Glomerular endothelial cell (primary cell): ENCODE measurements at places on chromosomes 2 and 18. TPM values are rescaled to one million over a fixed set of nuclear protein-coding genes. Genes with fewer than 3 reads are reported as not detected.

The CRYGB gene
- total RNA-seq = not detected in 2 replicates

The PJVK gene
- total RNA-seq = 0.15 and 3.4 TPM in 2 replicates

The RAX gene
- total RNA-seq = not detected in 2 replicates

The CCDC74B gene
- 1.2 and 2.2 TPM in 2 replicates for total RNA-seq

The FAM110C gene
- 0.34 TPM in 1 of 2 replicates, not detected in the other for total RNA-seq

The DSC1 gene
- not detected in 2 replicates for total RNA-seq

The GPR75 gene
- total RNA-seq = 0.68 and 2.9 TPM in 2 replicates

The PTH2R gene
- 0.97 TPM in 1 of 2 replicates, not detected in the other for total RNA-seq

The ARHGEF4 gene
- 0.24 and 0.58 TPM in 2 replicates for total RNA-seq

The PLEK gene
- 0.12 TPM in 1 of 2 replicates, not detected in the other for total RNA-seq

The ALPG gene
- not detected in 2 replicates for total RNA-seq

The FBXO48 gene
- total RNA-seq = 0.19 and 0.64 TPM in 2 replicates

The CDH19 gene
- total RNA-seq = 0.06 TPM in 1 of 2 replicates, not detected in the other

The FBLN7 gene
- 2.2 and 5.8 TPM in 2 replicates for total RNA-seq

The PAIP2B gene
- total RNA-seq = 0.47 and 0.87 TPM in 2 replicates

The FRZB gene
- 0.05 TPM in 1 of 2 replicates, not detected in the other for total RNA-seq

The RALB gene
- total RNA-seq = 113 and 132 TPM in 2 replicates

The SERPINB12 gene
- not detected in 2 replicates for total RNA-seq

The MAP2 gene
- total RNA-seq = 8.8 and 12.9 TPM in 2 replicates

The SLC4A1AP gene
- 18.1 and 26.4 TPM in 2 replicates for total RNA-seq

The SULT1C4 gene
- 13.7 and 20.2 TPM in 2 replicates for total RNA-seq

The CEBPZOS gene
- 18.3 and 36.0 TPM in 2 replicates for total RNA-seq

The LIPG gene
- 123 and 185 TPM in 2 replicates for total RNA-seq

The SS18 gene
- 85.5 and 265 TPM in 2 replicates for total RNA-seq

The ABCG5 gene
- not detected in 2 replicates for total RNA-seq

The LHCGR gene
- total RNA-seq = 0.70 TPM in 1 of 2 replicates, not detected in the other

The MYO3B gene
- not detected in 2 replicates for total RNA-seq

The CCL20 gene
- total RNA-seq = 2.6 and 6.0 TPM in 2 replicates

The GNLY gene
- not detected in 2 replicates for total RNA-seq

The CDK5R2 gene
- total RNA-seq = not detected in 2 replicates

The STARD6 gene
- not detected in 2 replicates for total RNA-seq

The CD8B2 gene
- not detected in 2 replicates for total RNA-seq

The TCF7L1 gene
- total RNA-seq = 6.8 and 16.7 TPM in 2 replicates

The POTEI gene
- total RNA-seq = 0.06 TPM in 1 of 2 replicates, not detected in the other

The SCN2A gene
- total RNA-seq = 0.06 and 0.10 TPM in 2 replicates

The RIT2 gene
- total RNA-seq = not detected in 2 replicates

The SERPINB13 gene
- not detected in 2 replicates for total RNA-seq

The TRIM54 gene
- 0.12 TPM in 1 of 2 replicates, not detected in the other for total RNA-seq

The LCT gene
- total RNA-seq = under 0.01 TPM in 1 of 2 replicates, not detected in the other

The RPRM gene
- not detected in 2 replicates for total RNA-seq

The MDH1B gene
- 0.12 and 0.29 TPM in 2 replicates for total RNA-seq

The CKAP2L gene
- total RNA-seq = 2.5 and 4.4 TPM in 2 replicates

The SLC38A11 gene
- total RNA-seq = 0.34 TPM in 1 of 2 replicates, not detected in the other
